ENCODE measurements at places on chromosomes 7 and 10.
A peak's percentile ranks its signal among the peaks of the same experiment; 100 is the strongest.

DNA sequence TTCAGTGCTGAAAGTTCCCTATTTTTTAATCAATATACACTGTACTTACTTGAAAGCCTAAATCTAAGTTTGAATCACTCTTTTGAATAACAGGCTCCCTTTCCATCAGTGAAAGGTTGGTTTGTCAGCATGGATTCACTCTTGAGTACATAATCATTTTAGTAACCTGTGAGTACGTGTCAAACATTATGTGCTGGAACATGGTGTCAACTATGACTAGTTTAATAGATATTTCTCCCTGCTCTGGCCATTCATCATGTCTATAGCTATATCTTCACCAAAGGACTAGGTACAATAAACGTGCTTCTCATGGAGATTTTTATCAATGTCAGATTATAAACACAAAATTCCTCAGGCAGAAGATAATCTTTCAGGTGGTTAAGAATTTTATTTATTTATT, 61.7 kb upstream of the MDFIC start:
- no peak for DNase-seq

- no peak for DNase-seq
These were observed 109.4 kb downstream of the SEMA3A start for GRCh38 chr7:84085147-84085546.

- DNase-seq: no peak
These were observed 120.8 kb upstream of the SEC61G start for GRCh38 chr7:54879776-54880175.

DNA sequence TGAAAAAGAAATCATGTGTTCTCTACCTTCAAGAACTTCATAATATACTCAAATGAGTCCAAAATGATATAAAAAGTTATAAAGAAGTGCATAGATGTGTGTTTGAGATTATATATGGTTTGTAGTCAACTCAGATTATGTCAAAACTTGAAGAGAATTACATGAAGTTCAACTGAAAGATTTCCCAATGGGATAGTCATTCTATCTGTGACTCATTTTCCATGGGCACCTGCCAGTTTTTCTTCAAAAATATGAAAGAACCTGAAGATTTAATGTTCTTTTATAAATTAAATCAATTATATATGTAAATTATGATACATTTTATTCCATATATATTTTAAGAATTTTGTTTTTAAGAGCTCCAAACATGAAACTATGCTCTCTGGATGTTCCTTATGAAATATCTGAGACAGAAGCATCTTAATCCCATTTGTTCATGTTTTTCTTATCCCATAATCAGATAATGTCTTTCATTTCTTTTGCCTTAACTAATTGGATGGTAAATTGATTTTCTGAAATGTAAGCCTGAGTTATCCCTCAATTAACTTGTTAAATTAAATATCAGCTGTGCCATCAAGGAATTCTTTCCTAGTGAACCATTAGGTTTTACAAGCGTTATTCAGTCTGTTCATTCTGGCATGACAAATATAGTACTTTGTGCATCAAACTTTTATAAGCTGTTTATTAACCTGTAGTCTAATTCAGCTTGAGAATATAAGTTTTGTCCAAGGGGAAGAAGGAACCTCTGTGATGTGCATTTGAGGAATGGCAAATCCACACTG, 387.1 kb downstream of the IPMK start:
- no peak for DNase-seq

DNA sequence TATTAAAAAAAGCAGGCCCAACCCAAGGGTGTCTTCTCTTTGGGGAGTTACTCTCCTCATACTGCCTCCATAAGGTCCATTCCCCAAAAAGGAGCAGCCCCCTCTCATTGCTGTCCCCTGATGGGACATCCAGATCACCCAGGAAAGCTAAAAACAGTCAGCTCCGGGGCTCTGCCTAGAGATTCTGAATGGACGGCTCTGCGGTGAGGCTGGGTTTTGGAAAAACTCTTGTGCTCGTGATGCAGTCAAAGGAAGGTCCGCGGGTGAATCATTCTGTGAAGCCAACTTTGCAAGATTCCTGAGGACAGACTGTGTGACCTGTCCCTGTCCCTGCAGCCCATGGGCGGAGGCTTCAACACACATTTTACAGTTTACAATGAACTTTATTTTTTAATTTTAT, 351.5 kb downstream of the TYW1 start:
- DNase-seq: no peak

GRCh38 chr10:78414380-78414779, 380.7 kb downstream of the RPS24 start:
- no peak for DNase-seq

GRCh38 chr10:79310911-79311573, 36.2 kb upstream of the PPIF start:
- no peak for DNase-seq

DNA sequence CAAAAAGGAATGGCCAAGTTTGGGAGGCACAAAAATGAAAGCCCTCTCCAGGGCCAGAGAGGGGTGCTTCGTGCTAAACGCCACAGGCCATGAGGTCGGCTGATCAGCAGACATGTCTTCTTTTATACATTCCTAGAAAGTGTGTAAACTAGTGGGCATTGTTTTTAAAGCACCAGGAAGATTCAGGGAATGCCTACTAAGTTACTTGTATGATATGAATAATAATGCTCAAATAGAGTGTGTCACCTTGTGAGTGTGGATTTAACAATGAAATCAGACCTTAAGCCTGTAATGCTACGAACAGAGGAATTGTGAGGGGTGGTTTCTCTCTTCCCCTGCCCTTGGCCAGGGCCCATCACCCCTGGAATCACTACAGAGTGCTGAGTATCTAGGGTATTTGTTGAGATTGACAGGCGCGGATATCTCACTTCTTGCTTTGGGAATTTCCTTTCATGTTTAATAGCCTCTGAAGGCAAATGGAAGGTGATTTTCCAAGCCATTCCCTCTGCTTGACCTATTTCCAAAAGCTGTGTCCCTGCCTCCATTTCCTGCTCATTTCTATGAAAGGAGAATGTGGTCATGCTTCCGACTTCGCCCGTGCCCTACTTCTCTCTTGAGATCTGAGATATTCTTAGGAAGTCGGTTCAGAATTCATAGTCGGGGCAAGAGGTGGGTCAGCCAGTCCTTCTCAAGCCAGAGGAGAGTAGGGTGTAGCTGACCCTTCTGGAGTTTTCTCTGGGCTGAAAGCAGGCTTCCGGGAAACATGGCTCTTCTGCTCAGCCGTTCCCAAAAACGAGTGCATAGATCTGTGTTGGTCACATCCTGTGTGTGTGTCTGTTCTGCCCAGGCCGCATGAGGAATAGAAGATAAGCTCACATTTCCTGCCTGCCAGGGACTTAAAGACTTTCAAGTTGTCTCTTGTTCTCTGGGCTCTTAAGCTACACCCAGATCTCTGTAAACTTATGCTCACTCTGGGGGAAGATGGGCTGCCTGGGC, 167.8 kb upstream of the ITGB1 start:
- no peak for DNase-seq

GRCh38 chr10:103709341-103709920, 145.9 kb downstream of the SH3PXD2A start:
- no peak for DNase-seq

DNA sequence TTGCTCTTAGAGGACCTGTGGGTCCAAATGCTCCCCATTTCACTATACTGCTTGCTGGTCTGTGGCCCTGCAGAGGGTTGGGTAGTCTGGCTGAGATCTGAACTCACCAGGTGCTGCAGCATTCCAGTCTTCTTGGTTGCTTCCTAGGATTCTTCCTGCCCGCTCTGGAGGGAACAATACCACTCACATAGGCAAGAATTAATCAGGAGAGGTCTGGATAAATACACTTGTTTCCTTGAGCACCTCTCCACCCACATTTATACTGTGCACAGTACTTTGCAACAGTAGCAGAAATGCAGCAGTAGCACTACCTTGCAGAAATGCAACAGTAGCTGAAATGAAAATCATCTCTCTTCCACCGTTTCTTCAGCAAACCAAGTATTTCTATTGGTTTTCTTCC, 125.3 kb downstream of the INSYN2A start:
- no peak for DNase-seq

DNA sequence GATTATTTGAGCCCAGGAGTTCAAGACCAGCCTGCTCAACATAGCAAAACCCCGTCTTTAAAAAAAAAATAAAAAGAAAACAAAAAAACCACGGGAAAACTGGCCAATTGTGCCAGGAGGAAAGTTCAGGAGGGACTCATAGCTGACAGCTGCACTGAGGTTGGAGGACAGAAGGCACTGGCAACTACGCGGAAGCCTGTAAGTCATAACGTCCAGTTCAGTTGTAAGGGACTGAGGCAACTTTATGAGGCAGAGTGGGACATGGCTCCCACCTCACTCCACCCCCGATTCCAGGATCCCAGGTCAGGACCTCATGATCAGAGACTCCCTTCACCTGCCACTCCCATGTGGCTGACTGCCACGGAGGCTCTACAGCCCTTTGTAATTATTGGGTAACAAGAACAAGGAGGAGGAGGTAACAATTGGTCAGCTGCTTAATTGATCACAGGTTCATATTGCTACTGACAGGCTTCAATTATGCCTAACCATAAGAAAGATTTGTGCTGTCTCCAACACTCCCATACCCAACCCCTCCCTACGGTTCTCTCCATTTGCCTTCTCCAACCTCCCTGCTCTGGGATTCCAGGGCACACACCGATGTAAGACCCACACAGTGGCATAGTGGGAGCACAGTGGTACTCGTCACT, 1.9 kb upstream of the CCL24 start:
- DNase-seq: no peak

GRCh38 chr10:108852211-108852610, 1071.1 kb downstream of the XPNPEP1 start:
- DNase-seq: peak; percentile 1

- no peak for DNase-seq
These were observed 316.3 kb downstream of the PARD3 start for GRCh38 chr10:34498821-34499220.

GRCh38 chr7:73350306-73351068, 22.5 kb downstream of the FKBP6 start:
- DNase-seq: no peak

- peak; percentile 87 for DNase-seq
These were observed 2.0 kb downstream of the ZNF503 start for GRCh38 chr10:75399461-75400162.

GRCh38 chr7:122975341-122975740, 20.2 kb downstream of the TAS2R16 start:
- DNase-seq: no peak

GRCh38 chr10:52776471-52776903, 3.9 kb upstream of the MBL2 start:
- DNase-seq: no peak

GRCh38 chr7:127474457-127474856, 81.9 kb upstream of the ZNF800 start:
- DNase-seq: no peak

DNA sequence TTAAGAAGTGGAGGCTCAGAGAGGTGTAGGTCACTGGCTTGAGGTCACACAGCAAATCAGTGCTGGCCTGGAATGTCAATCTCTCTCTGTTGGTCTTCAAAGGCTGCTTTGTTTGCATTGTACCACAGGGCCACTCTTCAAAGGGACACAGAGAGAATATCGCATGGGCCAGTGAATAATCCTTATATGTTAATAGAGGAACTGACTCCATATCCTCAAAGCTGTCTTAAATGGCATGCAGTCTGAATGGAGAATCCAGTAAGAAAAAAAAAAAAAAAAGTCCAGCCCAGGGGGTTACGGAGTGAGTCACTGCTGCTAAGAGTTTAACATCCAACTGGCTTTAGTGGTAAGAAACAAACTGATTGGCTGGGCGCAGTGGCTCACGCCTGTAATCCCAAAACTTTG, 54.1 kb downstream of the NRAP start:
- DNase-seq: no peak

DNA sequence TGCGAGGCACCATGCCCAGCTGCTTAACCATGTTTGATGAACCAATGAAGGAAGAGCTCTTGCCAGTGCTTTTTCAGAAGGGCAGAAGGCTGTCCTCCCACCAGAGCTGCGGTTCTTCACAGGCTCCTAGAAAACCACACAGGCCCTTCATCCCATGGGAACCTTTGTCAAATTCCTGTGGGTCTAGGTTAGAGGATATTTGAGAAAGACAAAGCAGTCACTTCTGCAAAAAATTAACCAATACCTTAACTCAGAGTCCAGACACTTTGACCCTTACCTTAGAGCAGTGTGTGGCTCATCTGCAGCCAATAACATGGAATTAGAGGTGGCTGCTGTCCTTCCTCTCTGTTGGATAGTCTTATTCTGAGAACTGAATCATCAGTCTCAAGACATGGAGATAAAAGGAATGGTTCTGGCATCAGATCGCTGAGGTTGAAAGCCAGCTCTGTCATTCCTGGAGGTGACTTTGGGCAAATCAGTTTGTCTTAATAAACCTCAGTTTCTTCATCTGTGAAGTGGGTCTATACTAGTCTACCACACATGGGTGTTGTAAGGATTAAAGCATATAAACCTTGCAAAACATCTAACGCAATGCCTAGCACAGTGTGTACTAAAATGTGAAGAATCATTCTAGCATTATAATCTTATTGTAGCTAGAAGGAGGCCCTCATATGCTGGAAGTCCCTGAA, 65.1 kb upstream of the PIP4K2A start:
- DNase-seq: no peak

GRCh38 chr7:137804836-137805235, 41.9 kb downstream of the DGKI start:
- DNase-seq: no peak

DNA sequence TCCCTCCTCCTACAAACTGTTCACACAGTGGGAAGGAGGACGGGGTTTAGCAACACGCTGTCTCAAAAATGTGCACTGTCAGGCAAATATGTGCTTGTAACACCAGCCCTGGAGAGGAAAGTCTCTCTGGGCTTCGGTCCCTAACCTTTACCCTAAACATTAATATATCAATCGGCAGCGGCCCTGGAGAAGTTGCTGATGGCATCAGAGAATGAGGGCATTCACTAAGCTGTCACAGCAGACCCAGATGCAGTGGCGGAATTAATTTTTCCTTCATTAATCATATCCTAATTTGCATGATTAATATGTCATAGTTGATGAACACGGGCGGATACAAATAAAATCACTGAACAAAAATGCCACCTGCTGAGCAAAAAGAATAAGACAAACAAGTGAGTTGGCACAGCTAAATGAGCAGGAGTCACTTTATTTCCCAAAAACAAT, 45.2 kb upstream of the INSIG1 start:
- DNase-seq: no peak

DNA sequence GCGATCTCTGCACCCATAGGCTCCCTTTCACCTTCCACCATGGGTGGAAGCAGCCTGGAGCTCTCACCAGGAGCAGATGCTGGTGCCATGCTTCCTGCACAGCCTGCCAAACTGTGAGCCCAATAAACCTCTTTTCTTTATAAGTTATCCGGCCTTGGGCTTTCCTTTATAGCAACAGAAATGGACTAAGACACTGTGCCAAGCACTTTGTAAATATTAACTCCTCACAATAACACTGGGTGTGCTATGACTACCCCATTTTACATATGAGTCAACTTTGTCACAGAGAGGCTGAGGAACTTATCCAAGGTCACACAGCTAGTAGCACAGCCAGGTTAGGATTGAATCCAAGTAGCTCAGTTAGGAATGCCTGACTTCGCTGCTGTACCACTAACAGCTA, 79.7 kb upstream of the KCNMA1 start:
- no peak for DNase-seq

GRCh38 chr7:37732253-37732652, 48.7 kb downstream of the GPR141 start:
- DNase-seq: peak; percentile 16

- DNase-seq: peak; percentile 12
These were observed 25.0 kb upstream of the C1GALT1 start for GRCh38 chr7:7157177-7157886.

All from GM19239 (cell line).